NCI-H82 (cell line): ENCODE measurements at places on chromosomes 12 and 14.

DNA sequence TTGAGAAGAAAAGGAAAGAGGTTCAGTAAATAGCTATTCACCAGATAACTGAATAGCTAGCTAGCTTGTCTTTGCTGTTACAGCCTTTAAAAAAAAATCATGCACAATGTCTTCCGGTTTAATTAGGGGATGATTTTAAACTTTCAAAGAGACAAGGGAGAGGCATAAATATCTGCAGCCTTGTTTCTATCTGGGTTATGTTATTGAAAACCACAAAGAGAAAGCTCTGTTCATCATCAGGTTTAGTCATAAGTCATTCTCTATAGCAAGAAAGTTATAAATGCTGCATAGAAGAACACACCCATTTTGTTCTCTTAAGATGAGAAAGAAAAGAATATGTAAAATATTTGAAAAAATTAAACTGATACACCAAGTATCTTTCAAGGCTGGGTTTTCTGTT, 1046.9 kb downstream of the AACS start:
- no peak for DNase-seq

GRCh38 chr12:118391424-118391823, 15.1 kb downstream of the SUDS3 start:
- no peak for DNase-seq

DNA sequence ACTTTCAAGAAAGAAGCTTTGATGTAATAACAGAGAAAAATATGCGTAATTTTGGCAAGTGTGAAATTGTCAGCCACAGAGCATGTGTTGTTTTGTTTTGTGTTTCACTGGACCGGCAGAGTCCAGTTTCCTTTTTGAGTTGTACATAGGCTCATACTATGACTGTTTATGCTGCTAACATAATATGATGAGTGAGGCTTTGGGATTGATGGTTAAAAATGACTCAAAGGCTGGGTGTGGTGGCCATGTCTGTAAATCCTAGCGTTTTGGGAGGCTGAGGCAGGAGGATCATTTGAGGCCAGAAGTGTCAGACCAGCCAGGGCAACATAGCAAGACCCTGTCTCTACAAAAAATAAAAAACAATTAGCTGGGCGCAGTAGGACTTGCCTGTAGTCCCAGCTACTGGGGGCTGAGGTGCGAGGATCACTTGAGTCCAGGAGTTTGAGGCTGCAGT, 487.9 kb downstream of the PCNX1 start:
- no peak for DNase-seq

DNA sequence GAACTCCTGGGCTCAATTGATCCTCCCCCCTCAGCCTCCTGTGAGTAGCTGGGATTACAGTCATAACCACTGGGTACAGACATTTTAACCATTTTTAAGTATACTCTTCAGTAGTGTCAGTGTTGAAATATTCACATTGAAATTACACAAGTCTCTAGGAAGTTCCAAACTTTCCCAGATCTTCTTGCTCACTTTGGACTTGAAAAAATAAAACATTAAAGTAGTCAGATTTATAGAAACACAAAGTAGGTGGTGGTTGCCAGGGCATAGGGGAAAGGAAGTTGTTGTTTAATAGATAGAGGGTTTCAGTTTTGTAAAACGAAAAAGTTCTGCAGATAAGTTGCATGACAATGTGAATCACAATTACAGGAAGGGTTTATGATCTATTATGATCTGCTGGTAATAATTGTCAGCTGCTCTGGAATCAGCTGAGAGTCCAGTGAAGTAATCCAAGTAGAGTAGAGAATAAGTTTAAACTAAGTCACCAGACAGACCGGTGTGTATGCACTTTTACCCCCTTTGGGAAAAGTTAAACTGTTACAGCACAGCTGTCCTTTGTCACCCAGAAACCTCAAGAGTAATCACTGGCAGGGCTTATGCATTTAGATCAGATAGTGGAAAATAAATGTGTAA, 27.4 kb downstream of the PCNX1 start:
- no peak for DNase-seq

DNA sequence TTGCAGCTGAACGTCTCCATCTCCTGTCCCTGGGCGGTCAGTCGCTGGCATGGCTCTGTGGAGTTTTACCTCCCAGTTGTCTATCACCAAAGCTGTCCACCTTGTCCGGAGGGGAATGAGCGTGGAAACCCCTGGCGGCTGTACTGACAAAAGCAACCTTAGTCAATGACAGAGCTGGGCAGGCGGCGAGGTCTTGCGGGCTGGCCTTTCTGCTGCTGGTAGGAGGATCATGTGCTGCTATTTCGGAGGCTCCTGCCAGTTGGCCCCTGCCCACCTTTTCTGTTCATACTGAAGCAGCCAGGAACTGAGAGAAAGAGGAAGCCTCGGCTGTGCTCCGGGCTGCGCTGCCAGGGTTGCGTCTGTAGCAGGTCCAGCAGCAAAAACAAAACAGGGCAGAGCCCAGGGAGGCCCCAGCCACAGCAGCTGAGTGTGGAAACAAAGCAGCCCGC, 57.7 kb downstream of the HMGA2 start:
- DNase-seq, result no peak
